ENCODE measurements at places on chromosomes 1 and 21.
A peak's percentile ranks its signal among the peaks of the same experiment; 100 is the strongest.

DNA sequence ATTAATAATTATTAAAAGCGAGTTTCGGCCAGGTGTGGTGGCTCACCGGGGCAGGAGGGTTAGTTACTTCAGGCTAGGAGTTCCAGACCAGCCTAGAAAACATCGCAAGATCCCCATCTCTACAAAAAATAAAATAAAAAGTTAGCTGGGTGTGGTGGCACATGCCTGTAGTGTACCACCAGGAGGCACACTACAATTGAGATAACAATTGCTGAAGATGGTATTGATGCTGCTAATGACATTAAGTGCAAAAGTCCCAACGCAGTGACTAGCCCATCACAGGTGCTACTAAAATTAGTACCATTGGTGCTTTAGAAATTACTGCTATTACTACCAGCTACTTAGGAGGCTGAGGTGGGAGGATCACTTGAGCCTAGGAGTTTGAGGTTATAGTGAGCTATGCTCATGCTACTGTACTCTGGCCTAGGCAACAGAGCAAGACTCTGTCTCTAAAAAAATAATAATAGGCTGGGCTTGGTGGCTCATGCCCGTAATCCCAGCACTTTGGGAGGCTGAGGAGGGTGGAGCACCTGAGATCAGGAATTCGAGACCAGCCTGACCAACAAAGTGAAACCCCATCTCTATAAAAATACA, 156.6 kb downstream of the GREM2 start:
- DNase-seq, result no peak

DNA sequence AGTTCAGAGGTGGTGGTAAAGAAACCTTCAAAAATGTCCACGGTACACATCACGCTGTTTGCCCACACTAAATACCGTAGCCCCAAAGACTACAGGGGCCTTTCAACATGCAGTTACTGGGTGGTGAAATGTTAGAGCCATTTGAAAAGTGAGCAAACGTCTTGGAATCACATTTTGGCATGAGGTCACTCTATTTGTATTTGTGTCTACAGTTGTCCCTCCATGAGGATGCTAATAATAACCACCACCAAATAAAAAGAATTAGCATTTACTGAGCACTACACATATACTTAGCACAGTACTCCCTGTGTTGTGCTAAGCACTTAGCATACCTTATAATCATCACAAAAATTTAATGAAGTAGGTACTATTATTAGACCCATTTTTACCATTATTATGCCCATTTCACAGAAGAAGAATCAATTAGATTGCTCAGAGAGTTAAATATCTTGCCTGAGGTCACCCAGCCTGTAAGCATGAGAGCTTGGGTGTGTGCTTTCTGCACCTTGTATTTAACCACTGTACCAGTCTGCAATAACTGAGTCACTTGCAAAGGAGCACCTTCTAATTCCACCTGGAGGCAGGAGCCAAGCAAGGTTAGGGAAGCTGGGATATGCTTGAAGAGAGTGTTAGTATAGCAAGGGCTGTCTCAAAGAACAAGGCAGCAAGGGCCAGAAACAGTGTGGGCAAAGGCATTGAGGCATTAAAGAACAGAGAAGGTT, 57.4 kb downstream of the DNTTIP2 start:
- DNase-seq, result no peak

DNA sequence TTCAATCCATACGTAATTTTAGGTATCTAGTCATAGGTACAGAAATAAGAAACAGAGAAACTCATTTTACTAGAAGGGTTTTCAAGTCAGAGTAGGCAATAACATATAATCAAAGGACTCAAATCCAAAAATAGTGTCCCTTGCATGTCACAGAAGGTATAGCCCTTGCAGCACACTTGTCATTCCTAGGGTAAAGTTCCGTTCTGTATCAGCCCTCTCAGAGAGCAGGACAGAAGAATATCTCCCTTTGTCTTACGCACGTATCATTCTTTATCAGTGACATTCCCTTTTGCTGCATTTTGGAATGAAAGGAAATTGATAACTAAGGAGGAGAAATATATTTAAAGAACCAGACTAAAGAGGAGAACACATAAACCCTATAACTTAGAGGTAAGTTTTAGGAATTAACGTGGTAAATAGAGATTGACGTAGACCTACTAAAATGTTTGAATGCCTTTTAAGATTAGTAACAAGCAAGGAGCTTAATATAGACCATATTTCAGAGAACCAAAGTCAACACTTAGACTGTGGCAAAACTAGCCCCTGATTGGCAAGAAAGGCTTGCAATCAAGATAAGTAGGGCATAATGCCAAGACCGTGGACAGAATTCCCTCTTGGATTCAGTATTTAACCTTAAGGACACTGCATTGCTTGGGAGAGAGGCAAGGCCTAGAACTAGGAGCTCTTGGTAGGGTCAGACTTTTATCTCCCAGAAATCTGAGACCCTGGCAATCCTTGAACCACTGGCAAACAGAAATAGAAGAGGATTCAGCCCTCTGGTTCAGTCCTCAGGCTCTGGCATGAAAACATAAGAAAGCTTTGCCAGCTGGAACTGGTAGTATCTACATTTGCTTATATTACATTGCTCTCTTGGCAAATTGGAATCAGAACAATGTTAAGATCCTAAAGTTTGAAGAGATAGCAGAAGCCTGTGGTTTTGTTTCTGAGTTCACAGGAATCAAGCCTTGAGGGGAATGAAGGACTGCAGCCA, 232.1 kb downstream of the ASTN1 start:
- no peak for DNase-seq

DNA sequence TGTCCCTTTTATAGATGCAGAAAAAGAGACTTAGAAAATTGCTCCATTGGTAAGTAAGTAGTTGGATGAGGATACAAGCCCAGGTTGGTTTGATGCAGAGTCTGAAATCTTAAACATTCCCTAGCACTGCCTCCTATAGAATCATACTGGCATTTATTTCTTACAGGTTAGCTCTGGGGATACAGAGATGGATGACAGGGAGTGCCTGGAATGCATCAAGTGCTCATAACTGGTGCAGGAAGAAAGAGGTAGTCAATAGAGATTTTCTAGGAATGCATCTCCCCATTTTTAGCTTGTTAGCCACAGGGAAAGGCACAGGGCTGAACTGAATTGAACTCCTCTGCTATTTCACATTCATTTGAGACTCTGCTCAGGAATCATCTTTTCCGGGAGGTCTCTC, 269.0 kb upstream of the USP24 start:
- DNase-seq, result no peak

DNA sequence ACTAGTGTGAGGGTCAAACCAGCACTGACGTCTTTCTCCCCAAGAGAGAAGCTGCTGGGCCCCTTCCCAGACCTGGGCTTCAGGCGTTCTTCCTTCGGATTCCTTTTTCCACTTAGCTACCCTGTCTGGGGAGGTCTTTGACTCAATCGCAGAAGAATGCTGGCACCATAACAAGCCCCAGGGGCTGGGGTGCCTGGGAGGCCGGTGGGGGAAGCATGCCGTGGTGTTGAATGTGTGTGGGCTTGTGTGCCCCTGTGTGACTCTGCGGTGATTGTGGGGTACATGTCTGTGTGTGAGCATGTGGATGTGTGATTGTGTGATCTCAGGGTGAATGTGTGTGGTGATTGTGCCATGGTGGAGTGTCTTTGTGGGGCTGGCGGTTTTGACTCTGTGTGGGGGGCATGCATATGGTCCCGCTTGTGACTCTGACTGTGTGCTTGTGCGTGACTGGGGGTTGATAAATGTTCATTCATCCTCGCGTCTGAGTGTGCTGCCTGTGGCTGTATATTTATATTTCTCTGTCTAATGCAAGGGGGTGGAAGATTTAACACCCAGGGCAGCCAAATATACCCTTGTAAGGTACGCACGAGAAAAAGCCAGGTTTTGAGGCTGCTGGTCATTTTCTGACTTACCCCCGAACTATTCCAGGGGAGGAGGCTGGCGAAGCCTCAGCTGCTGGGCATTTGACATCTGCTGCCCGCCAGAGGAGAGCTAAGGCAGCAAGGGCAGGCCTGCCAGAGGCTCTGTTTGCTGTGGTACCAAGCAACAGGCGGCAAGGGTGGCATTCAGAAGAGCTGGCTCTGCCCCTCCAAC, 1.1 kb upstream of the SYNC start:
- DNase-seq, result peak; percentile 80

All from femur (tissue), 1 donor.